ENCODE measurements at places on chromosomes 11 and 22. TPM values are rescaled to one million over a fixed set of nuclear protein-coding genes. Genes with fewer than 3 reads are reported as not detected.
A peak's percentile ranks its signal among the peaks of the same experiment; 100 is the strongest.

Gene PAX6
- not detected for total RNA-seq

Gene LRRC32
- 0.31 TPM for total RNA-seq

Gene PVALB
- not detected for total RNA-seq

Gene MRPL49
- 62.7 TPM for total RNA-seq

DNA sequence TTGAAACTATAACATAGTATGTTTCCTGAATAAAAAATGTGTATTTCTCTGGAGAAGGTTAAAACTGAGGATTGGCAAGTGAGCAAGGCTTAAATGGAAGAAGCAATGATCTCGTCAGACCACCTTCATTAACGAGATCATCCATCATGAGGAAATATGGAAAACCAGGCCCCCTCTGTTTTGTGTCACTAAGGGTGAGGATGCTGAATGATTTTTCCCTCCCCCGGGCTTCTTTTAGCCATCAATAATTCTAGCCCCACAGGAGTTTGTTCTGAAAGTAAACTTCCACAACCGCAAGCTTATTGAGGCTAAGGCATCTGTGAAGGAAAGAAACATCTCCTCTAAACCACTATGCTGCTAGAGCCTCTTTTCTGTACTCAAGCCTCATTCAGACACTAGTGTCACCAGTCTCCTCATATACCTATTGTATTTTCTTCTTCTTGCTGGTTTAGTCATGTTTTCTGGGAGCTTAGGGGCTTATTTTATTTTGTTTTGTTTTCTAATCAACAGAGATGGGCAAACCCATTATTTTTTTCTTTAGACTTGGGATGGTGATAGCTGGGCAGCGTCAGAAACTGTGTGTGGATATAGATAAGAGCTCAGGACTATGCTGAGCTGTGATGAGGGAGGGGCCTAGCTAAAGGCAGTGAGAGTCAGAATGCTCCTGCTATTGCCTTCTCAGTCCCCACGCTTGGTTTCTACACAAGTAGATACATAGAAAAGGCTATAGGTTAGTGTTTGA is 5.8 kb upstream of the HBE1 start:
- DNase-seq = no peak

- DNase-seq = no peak
These were observed 61.5 kb downstream of the SMCO4 start for GRCh38 chr11:93481696-93482095.

- peak; percentile 22 for DNase-seq
These were observed 103.1 kb downstream of the NAT10 start for GRCh38 chr11:34208266-34209135.

- no peak for DNase-seq
These were observed 51.7 kb downstream of the FLI1 start for GRCh38 chr11:128745311-128746136.

DNA sequence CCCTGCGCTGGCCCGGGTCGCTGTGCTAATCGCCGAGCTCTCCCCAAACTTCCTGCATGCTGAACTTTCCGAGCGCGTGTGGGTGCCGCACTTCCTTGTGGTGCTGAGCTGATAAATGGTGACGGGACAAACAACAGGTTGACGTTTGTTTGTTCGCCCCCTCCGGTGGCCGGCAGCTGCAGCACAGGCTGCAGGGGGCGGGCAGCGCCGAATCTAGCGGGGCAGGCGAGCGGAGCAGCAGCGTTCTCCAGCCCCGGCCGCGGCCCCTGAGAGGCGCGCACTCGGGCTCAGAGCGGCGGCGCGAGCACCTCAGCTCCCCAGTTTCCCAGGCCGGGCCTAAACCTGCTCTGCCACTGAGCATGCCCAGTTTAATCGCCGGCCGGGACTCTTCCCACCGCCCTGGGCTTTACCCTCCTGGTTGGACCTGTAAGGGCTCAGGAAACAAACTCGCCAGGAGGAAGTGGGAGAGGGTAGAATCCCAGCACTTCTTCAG is at the start of gene PDGFD:
Gene PDGFD (minus strand): TSS at position 120 of the 493 bp plus-strand sequence.
- DNase-seq = peak; percentile 18

DNA sequence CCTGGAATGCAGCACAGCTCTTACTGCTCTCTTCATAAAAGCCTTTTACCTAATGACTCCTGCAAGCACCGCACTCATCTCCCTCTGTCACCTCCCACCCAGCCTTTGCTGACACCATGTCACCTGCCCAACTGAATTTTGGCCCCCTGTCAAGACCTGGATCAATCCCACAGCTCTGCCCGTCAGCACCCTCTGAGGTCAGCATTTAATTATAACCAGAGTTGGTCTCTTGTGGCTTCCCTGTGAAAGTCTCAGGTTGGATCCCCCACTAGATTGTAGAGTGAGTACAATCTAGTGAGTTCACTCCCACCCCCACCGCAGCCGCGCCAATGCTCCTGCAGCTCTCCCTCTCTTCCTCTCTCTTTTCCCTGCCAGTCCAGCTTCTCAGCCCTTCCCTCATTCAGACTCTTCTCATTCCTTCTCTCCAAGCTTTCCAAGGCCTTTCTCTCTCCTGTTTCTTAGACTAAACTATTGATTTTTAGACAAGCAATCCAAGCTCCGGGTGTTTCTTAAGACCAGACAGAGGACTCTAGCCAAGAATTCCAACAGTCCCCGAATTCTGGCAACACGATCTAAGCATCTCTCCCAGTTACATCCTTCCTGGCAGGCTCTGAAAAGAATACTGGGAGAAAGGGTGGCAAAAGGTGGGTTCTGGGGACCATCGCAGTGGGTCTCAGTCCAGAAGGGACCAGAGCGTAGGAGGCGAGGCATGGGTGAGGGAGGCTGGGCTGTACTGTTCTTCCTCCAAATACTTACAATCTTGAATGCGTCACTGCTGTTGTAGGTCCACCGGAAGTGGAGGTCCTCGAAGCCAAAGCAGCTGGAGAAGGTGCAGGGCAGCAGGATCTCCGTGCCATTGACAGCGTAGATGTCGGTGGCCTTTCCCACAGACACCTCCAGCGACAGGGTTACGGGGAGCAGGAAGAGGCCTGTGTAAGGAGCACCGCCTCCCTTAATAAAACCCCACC is 8.0 kb downstream of the SCN4B start:
- no peak for DNase-seq

GRCh38 chr11:92865352-92865751 is 104.1 kb upstream of the MTNR1B start:
- DNase-seq = no peak

GRCh38 chr22:47575291-47575690 is 812.8 kb downstream of the TBC1D22A start:
- no peak for DNase-seq

DNA sequence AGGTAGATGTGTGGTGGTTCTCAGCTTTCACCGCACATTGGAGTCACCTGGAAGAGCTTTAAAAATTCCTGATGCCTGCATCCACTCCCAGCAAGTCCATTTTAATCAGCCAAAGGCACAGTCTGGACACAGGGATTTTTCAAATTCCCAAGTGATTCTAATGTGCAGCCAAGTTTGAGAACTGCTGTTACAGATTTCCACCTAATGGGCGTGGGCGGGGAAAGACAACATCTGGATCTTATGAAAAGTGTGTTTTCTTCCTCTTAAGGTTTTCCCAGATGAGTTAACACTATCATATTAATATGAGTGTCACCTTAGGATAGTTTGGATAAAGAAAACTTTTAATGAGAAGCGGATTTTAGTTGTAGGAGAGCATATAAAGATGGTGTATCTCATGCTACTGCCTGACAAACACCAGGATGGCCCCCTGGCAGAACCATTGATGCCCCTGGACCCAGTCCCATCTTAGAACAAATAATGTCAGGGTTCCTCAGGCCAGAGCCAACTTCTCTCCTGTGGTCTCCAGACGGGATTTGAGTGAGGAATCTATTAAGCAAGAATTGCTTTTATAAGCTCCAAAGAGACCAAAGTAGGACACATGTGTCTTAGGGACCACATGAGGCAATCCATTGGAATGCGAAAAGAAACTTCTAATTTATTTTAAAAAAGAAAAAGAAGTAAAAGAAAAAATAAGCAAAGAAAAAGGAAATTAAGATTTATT is 31.9 kb downstream of the POU2AF1 start:
- no peak for DNase-seq

DNA sequence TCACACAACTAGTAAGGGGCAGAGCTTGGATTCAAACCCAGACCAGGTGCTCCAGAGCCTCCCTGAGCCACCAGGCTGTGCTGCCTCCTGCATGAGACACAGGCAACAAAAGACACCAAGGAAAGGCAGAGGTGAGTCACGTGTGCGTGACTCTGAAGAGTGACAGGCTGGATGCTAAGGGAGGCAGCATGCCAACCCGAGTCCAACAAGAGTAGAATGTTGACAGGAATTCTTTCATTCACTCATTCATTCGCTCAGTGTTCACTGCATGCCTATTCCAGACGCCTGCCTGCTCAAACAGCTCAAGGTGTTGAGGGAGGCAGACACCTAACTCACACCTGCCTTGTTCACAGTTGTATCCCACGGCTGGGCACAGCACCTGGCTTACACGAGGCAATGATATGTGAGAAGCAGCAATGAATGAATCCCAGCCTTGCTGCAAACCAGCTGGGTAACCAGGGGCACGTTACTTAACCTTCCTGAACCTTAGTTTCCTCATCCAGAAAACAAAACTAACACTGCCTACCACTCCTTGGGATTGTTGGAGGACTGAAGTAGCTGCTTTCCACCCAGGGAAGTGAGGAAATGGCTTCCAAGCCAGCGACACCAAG is 73.8 kb upstream of the ARFGAP3 start:
- DNase-seq = no peak

DNA sequence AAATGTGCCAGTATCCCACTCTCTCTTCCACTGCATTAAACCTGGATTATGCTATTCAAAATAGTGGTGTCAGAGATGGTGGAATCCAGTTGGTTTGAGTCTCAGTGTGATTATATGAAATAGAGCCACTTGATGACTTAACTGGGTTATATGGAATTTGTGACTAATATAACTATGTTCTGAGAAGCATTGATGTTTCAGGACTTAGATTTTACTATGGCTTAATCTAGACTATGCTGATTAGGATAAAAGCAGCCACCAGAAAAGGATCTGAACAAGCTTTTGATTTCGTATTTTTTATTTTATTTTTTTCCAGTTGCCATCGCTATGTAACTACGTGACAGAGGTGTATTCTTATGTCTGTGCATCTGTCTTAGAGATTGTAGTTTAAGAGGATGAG is 39.1 kb downstream of the MS4A6A start:
- DNase-seq = no peak

DNA sequence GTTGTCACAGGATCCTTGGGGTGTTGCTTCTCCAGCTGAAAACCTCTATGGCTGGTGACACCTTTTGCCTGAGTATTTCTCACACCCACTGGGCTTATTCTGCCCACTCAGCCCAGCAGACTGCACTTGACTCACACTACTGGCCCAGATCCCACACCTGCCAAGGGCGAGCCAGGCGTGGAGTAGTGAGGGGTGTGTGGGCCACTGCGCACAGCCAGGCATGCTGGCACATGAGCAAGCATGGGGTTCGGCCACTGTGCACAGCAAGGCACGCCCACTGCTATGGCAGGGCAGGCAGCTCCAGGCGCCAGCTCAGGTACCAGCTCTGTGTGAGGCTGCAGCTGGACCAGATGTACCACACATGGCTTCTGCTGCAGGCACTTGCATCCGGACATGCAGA is 116.5 kb upstream of the MTNR1B start:
- no peak for DNase-seq

All from CD8-positive, alpha-beta T cell (primary cell).